ENCODE measurements at places on chromosomes 4 and X. TPM values are rescaled to one million over a fixed set of nuclear protein-coding genes. Genes with fewer than 3 reads are reported as not detected.

DNA sequence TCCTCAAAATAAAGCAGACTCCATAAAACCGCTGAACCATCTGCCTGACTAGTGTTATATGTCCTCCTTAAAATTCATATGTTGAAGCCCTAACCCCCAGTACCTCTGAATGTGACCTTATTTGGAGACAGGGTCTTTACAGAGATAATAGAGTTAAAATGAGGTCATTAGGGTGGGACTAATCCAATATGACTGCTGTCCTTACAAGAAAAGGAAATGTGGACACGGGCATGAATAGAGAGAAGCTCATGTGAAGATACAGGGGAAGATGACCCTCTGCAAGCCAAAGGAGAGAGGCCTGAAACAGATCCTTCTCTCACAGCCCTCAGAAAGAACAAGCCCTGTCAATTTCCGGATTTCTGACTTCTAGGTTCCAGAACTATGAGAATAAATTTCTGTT, 82.0 kb upstream of the KLHL13 start:
- DNase-seq: no peak

DNA sequence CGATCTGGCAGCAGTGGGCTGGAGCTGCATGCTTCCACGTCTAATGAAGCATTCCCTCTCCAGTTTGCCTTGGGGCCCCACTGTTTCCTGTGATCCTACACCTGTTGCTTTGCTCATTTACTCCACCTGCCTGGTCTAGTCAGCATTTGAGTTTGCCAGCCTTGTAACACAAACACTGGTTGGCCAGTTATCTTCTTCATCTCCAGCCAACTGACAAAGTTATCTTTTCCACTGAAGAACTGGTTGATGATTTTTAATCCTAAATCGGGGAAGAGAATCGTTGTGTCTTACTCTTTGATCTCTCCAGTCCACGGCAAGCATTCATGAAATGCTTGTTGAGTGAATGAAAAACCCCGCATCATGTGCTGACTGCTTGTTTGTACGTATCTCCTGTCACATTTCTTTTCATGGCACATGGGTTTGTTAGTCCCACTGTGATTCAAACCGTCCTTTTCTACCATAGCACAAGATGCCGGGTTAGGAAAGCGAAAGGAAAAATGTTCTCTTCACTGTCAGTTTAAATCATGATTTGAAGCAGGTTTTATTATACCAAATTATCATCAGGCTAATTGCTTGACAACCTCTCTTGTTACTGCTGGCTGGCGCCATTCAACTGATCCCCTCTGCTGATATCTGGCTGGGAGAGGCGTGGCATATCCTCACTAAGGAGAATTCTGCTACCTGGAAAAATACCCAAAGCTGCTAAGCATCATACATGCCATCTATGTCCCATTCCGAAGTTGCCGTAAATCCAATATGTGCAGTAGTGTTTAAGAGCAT, 144.8 kb downstream of the SHROOM3 start:
- no peak for DNase-seq

Gene GAGE12H
- 27.9 TPM for polyA plus RNA-seq

Gene AMTN
- polyA plus RNA-seq: not detected

Gene PPP1R2C
- 54.8 TPM for polyA plus RNA-seq

DNA sequence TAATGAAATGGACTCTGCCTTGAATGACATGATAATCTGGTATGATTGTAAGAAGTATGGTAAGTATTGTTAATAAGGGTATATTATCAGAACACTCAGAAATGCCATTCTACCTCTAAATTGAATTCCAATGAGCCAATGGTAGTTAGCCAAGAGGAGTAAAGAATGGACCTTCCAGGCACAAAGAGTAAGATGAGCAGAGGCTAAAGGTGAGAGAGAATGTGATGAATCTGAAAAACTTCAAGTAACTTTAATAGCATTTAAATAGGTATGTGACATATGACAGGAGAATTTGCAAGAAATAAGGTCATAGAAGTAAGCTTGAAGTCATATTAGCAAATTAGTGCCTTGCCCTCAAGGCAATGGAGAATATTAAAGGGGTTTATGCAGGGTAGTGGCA, 152.4 kb downstream of the BANK1 start:
- DNase-seq: no peak

DNA sequence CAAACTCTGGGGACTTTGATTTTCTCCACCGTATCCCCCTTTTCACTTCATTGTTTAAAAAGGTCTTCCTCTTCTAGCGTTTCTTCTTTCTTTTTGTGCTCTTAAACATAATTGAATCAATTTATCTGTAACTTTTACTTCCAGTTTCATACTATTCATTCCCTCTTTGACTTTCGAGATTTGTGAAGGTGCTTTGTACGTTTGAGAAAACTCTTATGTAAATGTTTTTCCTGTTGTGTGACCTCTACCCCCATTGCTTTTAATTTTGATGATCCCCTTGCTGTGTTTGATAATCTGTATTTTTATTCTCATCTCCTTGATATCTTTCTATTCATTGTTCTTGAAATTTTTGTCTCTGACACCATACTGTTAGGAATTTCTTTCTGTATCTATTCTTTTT, 4.8 kb downstream of the USP38 start:
- DNase-seq: no peak

DNA sequence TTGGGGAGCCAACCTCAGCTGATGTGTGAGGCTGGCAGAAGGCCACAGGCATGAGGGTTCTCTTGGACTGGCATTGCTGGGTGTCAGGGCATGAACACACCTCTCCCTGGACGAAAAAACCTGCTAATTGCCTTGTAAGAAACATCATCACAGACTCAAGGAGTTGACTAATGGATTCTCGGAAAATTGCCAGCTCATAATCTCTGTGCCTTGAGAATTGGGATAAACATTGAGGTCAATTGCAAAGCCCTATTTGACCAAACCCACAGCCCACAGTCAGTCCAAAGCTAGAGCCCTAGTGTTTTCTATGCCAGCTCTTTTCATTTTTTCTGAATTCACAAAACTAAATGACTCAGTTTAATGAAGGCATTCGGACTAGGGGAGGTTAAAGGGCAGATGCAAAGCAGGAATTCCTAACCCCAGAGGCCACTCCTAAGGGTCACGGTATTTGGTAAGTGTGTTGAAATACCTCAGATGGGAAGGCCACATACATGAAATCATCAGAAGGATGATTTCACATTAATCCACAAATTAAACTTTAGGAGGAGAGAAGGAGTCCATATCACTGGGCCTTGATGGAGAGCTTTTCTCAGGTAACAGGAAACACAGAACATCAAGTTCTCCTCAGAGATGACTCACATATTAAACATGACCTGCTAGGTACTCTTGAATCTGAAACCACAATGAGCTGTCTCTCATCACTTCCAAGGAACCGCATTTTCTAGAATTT, 39.0 kb upstream of the RASL11B start:
- no peak for DNase-seq

GRCh38 chr4:23001478-23001877, 308.7 kb downstream of the GBA3 start:
- DNase-seq: peak; percentile 16

GRCh38 chr4:83208371-83209365, 75.9 kb downstream of the COQ2 start:
- no peak for DNase-seq

- DNase-seq: no peak
Observed at GRCh38 chr4:26985873-26986272, 125.2 kb downstream of the STIM2 start.

DNA sequence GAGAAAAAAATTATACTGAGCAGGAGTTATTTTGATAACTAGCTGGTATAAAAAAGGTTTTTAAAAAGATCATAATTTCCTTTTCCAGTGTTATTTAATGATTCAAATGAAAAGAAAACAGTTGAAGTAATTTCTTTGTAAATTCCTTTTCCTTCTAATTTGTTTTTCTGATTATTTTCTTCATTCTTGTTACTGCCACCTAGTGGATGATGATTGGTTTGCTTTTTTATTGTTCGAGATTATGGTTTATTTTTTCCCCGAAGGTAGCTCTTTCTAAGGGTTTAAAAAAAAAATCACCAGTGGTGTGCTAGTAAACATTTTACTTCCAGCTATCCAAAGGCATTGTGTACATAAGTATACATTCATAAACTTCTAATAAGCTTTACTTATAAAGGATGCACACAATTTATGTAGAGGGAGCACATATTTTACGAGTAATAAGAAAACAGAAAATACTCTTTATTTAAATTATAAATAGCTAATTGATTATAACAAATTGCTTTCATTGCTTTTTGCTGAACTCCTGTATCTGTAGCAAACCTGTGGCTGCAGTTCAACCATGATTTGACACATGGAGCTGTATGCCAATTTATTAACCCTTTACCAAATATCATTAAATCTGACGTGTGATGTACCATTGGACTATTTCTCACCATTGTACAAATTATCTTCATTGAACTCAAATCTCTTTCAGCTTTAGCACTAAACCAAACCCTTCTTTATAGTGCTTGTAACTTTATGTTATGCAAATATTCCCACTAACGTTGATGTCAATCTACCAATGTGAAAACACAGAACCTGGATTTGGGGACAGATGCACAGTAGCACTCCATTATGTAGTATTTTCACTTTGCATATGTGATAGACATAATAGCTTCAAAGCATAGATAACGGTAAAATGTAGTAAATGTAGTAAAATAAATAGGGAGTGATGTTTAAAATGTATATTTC, 97.8 kb upstream of the ANK2 start:
- DNase-seq: no peak

Gene PROM1
- 32.9 TPM for polyA plus RNA-seq

- DNase-seq: no peak
Observed at GRCh38 chr4:97081951-97082350, 1061.3 kb downstream of the STPG2 start.

- no peak for DNase-seq
Observed at GRCh38 chr4:123449362-123449761, 52.8 kb downstream of the SPRY1 start.

Gene DIPK2B
- 5.6 TPM for polyA plus RNA-seq

DNA sequence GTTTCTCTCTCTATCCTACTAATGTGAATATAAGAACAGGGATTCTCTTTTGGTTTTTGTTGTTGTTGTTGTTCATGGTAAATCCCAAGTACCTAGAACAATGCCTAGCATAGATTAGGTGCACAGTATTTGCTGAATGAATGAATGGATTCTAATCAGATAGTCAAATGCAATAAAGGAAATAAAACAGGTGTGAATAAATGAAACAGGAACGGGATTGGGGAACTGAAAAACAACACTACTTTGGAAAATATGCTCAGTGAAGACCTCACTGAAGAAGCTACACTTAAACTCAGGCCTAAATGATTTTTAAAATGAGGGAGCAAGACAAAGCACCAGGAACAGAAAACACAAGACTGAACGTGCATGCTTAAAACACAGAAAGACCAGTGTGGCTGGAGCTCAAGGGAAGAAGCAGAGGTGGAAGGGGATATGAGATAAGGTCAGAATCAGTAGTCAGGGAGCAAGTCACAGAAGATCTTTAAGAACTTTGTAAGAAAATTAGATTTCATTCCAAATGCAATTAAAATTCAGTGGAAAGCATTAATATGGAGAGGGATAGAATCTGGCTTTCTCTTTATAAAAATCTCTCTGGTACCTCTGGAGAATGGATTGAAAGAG, 144.7 kb downstream of the ZAR1 start:
- no peak for DNase-seq

DNA sequence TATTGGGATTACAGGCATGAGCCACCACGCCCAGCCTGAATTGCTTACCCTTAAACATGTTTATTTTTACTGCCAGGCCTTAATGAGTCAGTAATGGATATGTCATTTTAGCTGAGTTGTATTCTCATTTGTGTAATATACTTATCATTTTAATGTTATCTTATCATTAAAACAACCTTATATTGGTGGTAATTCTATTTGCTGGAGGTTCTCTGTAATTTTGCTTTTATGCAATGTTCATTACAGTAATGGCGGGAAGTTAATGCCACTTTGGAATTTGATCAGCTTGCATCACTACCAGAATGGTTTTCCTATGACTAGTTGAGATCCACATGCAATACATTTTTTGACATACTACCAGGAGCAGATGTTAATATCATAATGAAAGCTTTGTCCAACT, 6.3 kb upstream of the PGAM4 start:
- DNase-seq: no peak

GRCh38 chr4:74362347-74362746, 2.6 kb upstream of the EREG start:
- no peak for DNase-seq

DNA sequence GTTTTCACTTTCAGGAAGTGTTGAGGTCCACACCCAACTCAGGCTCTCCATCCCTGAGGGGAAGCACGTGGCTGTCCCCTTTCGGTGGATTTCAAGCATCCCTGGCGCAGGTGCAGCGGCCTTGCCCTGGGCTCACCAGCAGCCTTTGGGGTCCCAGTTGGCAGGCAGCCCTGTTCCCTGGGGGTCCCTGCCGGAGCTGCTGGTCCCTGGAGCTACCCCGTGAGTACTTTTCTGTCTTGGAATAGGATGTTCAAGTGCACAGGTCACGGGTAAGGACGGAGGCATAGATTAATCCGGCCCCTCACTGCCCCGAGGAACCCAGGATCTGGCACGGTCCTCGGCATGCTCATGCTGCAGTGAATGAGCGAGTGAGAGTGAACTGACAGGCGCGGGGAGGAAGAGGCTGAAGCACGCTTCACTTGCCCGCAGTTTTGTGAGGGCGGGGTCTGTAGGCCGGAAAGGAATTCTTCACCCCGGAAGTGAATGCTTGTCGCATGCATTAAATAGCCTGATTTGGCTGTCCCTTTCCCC, 117.2 kb upstream of the FAT1 start:
- DNase-seq: peak; percentile 38

Data from testis (tissue), 5 donors.